Calu3 (cell line): ENCODE measurements at places on chromosomes 4 and X. TPM values are rescaled to one million over a fixed set of nuclear protein-coding genes. Genes with fewer than 3 reads are reported as not detected.

GRCh38 chr4:128862608-128863311 lies 53.3 kb downstream of the JADE1 start:
- peaks cover 36% of the 10 kb centered on the region for H3K36me3 ChIP-seq
- H3K4me1 ChIP-seq: no peaks in the 10 kb centered on the region
- H3K27ac ChIP-seq: no peak overlapping the region
- H3K27me3 ChIP-seq: no peaks in the 10 kb centered on the region
- no peak for DNase-seq

GPR119 gene
- not detected in 2 replicates for total RNA-seq

GRCh38 chr4:74543231-74543781 lies 98.4 kb downstream of the AREG start:
- H3K4me3 ChIP-seq: no peak overlapping the region
- no peak for DNase-seq
- no peaks in the 10 kb centered on the region for H3K27me3 ChIP-seq
- H3K36me3 ChIP-seq: peaks cover 23% of the 10 kb centered on the region

DNA sequence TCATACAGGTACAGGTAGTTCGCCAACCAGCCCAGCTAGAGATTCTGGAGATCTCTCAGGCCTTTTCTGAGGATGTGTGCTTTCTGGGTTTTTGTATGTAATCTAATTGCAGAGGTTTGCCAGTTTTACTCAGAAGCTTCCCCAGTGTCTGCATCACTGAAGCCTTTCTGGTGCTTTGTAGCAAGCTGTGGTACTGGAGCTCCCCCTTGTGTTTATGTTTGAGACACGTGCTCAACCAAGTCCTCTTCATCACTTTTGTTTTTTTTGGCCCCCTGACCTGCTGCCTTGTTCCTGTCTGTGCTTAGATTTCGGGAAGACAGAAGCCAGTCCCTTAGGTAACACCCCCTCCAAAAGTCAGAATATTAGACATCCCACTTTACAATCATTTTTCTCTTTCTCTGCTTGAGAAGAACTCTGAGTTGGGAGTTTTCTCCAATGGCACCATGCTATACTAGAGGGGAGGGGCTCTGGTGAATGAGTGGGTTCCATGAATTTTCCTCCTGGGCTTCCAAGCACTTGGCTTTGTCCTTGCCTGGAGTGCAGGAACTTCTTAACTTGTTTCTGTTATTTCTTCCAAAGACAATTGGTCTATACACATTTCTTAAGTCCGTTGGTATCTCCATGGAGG lies 128.4 kb upstream of the TBC1D9 start:
- no peaks in the 10 kb centered on the region for H3K36me3 ChIP-seq
- H3K27me3 ChIP-seq: peaks cover 17% of the 10 kb centered on the region
- H3K4me3 ChIP-seq: no peak overlapping the region
- no peaks in the 10 kb centered on the region for H3K4me1 ChIP-seq

UGT2B11 gene
- total RNA-seq: not detected in 2 replicates

DNA sequence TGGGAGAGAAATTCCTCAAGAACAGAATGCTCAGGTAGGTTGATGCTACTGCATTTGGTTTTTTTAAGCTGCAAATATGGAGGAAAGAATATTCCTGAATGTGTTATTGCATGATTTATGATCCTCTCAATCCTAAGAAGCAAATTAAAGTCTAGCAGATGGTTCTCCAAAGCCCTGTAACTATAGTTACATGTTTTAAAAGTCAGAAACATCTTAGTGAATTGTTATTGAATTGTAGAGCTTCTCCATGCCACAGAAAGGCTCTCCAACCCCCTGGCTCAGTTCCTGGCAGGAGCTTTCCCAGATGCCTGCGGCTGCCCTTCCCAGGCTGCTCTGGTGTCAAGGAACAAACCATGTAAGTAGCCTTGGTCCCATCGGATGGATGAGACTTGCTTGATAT lies 227.8 kb upstream of the GATB start:
- H3K36me3 ChIP-seq: no peaks in the 10 kb centered on the region
- peaks cover 17% of the 10 kb centered on the region for H3K27me3 ChIP-seq
- no peak overlapping the region for H3K27ac ChIP-seq
- H3K4me1 ChIP-seq: no peaks in the 10 kb centered on the region
- H3K4me3 ChIP-seq: no peak overlapping the region
- DNase-seq: no peak

CXorf65 gene
- not detected in 2 replicates for total RNA-seq

- no peaks in the 10 kb centered on the region for H3K27me3 ChIP-seq
- H3K4me3 ChIP-seq: no peak overlapping the region
- no peaks in the 10 kb centered on the region for H3K36me3 ChIP-seq
Measured at GRCh38 chr4:147535124-147535523, 54.2 kb downstream of the EDNRA start.

DNA sequence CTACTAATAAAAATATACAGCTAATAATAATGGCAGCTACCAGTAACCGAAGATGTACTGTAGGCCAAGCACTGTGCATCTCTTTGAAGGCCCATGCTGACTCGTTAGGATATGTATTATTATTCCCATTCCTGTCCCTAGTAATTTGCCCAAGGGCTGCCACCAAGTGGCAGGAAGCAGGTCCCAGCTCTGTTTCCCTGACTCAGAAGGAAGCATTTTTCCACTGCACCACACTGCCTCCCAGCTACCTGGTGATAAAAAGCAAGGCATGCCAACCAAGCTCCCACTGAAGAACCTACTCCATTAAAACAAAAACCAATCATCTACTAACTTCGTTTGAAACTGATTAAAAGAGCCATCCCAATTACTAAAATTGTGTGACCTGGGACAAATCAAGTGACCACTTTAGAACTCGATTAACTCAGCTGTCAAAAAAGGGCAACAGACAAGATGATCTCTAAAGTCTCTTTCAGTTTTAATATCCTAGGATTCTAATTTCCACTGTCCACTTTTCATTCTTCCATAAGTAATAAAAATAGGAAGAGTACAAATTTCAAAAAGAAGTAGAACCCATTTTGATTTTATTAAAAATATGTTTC lies 24.3 kb upstream of the PGM2 start:
- H3K27ac ChIP-seq: no peak overlapping the region
- peak; percentile 70 for DNase-seq
- no peaks in the 10 kb centered on the region for H3K36me3 ChIP-seq
- H3K4me1 ChIP-seq: peaks cover 6% of the 10 kb centered on the region
- no peak overlapping the region for H3K4me3 ChIP-seq

- no peak overlapping the region for H3K4me3 ChIP-seq
- H3K27ac ChIP-seq: no peak overlapping the region
- H3K27me3 ChIP-seq: no peaks in the 10 kb centered on the region
- no peaks in the 10 kb centered on the region for H3K4me1 ChIP-seq
Measured at GRCh38 chr4:160514126-160514525, 1411.2 kb downstream of the RAPGEF2 start.

- H3K27me3 ChIP-seq: no peaks in the 10 kb centered on the region
- H3K36me3 ChIP-seq: no peaks in the 10 kb centered on the region
- no peaks in the 10 kb centered on the region for H3K4me1 ChIP-seq
- H3K4me3 ChIP-seq: no peak overlapping the region
- no peak overlapping the region for H3K27ac ChIP-seq
Measured at GRCh38 chrX:133215747-133216146, 2.4 kb downstream of the TFDP3 start.

DNA sequence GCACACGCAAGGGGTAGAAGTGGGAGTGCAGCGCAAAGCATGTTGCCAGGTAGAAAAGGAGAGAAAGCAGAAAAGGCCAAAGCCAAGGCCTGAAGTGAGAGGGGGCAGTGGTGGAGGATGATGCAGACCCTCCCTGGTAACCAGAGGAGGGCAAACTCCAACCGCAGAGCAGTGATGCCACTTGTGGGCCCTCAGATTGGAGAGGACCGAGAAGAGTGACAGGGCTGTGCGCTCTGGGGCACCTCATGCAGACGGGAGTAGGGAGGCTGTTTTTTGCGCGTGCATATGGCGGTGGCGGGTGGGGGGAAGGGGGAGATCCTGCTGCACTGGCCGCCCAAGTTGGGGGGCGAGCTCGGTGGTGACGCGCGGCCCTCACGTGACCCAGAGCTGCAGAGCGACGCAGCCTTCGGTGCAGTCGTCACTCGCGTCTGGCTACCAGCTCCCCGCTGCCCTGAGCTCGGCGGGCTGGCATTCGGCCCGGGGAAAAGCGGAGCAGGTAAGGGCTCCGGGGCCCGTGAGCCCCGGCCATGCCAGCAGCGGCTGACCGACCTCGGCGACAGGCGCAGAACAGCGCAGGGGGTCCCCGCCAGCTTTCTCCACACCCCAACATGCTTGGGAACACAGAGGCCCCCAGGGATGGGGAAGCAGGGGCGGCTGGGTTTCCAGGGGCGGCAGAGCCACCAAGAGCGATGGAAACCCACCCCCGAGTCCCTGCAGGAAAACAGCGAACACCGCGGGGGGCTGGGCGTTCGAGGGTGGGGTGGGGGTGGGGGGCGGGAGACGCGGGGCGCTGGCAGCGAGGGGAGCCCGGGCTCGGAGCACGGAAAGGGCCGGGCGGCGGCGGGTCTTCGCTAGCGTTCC lies at the start of gene BEX3:
Gene BEX3 (plus strand): TSS at position 421 of the 861 bp plus-strand sequence. CDS start 984 bp downstream, outside the sequence.
- DNase-seq: peak; percentile 54
- no peaks in the 10 kb centered on the region for H3K27me3 ChIP-seq
- peaks cover 8% of the 10 kb centered on the region for H3K4me1 ChIP-seq
- H3K36me3 ChIP-seq: peaks cover 20% of the 10 kb centered on the region
- H3K27ac ChIP-seq: peak within 1 kb of the TSS; percentile 84
- peak within 1 kb of the TSS; percentile 81 for H3K4me3 ChIP-seq

DNA sequence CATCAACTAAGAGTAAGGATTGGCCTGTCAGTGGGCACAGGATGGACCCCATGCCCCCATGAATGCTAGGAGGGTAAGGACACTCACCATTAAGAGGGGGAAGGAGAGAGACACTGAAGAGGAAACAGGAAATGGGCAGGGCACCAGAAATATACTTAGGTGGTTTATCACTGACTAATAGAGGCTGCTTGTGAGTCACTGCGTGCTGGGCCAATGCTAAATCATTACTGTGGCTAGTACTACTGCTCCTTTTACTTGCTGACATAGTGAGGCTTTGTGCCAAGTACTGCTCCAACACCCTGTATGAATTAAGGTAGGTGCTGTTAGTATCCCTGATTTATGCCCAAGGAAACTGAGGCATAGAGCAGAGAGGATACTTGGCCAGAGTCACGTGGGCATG lies 130.4 kb upstream of the FRMPD4 start:
- no peak overlapping the region for H3K4me3 ChIP-seq
- no peaks in the 10 kb centered on the region for H3K27me3 ChIP-seq
- peaks cover 49% of the 10 kb centered on the region for H3K4me1 ChIP-seq
- DNase-seq: peak; percentile 56

- H3K27me3 ChIP-seq: no peaks in the 10 kb centered on the region
- H3K4me1 ChIP-seq: peaks cover 16% of the 10 kb centered on the region
- H3K27ac ChIP-seq: no peak overlapping the region
- H3K36me3 ChIP-seq: peaks cover 26% of the 10 kb centered on the region
- peak overlapping the region; percentile 94 for H3K4me3 ChIP-seq
Measured at GRCh38 chr4:8427262-8427661, 13.3 kb downstream of the ACOX3 start.

DNA sequence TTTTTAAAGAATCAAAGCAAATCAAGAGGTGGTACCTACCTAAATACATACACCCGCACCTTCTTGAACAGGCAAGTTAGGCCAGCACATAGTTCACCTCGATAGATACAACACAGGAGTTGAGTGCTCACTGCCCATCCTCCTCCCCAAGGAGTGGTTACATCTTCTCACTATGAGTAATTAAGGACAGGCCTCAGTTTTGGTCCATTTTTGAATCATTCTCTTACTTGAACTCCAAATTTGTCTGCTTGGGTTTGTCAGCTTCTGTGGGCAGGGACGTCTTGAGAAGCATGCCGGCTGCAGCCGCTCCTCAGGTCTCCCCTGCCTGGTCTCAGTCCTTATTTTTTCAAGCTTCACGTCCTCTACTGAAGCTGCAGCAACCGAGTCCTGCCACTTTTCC lies 190.6 kb upstream of the RBPJ start:
- H3K36me3 ChIP-seq: no peaks in the 10 kb centered on the region
- peaks cover 3% of the 10 kb centered on the region for H3K27me3 ChIP-seq
- H3K4me1 ChIP-seq: peaks cover 11% of the 10 kb centered on the region
- H3K4me3 ChIP-seq: no peak overlapping the region
- no peak overlapping the region for H3K27ac ChIP-seq
- no peak for DNase-seq

C4orf51 gene
- total RNA-seq: not detected in 2 replicates

GRCh38 chr4:101711590-101712260 lies 78.8 kb upstream of the BANK1 start:
- no peak overlapping the region for H3K27ac ChIP-seq
- H3K36me3 ChIP-seq: no peaks in the 10 kb centered on the region
- no peak for DNase-seq
- H3K4me1 ChIP-seq: peaks cover 15% of the 10 kb centered on the region
- no peak overlapping the region for H3K4me3 ChIP-seq

TRIM61 gene
- 0.39 and 0.45 TPM in 2 replicates for total RNA-seq

DNA sequence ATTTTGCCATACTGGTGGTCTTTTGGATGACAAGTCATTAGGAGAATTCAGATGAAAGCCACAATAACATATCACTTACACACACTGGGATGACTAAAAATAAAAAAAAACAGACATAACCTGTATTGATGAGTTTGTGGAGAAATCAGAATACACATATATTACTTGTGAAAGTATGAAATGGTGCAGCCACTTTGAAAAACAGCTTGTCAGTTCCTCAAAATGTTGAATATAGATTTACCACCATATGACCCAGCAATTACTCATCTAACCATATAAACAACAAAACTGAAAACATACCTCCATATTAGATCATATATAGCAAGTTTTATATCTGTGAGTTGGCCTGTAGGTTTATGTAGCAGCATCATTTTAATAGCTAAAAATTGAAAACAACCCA lies 608.7 kb downstream of the TLL1 start:
- no peak overlapping the region for H3K27ac ChIP-seq
- no peak overlapping the region for H3K4me3 ChIP-seq
- no peaks in the 10 kb centered on the region for H3K4me1 ChIP-seq
- H3K27me3 ChIP-seq: no peaks in the 10 kb centered on the region
- DNase-seq: no peak

- DNase-seq: peak; percentile 12
- no peak overlapping the region for H3K27ac ChIP-seq
- peaks cover 11% of the 10 kb centered on the region for H3K4me1 ChIP-seq
- H3K36me3 ChIP-seq: peaks cover 31% of the 10 kb centered on the region
Measured at GRCh38 chrX:150983521-150984168, 510 bp downstream of the HMGB3 start.

SSX1 gene
- total RNA-seq: not detected in 2 replicates

DNA sequence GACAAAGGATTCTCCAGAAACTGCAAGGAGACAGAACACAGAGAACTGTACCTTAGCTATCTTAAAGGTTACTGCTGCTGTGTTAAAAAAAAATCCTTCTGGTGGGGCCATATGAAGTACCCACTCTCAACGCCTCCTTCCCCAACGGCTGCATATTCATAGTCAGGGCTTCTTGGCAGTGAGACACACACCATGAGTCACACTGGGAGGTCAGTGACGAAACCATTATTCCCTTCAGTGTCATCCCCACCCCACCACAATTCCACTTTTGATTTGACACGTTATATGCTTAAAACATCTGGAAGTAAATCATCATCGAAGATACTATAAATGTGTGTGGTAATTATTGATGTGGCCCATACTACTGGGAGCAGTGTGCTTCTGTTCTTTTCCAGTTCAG lies 271.5 kb downstream of the LDB2 start:
- DNase-seq: no peak
- no peaks in the 10 kb centered on the region for H3K4me1 ChIP-seq
- H3K4me3 ChIP-seq: no peak overlapping the region
- H3K27me3 ChIP-seq: peaks cover 12% of the 10 kb centered on the region
- no peak overlapping the region for H3K27ac ChIP-seq

FAM149A gene
- total RNA-seq: 36.3 and 45.5 TPM in 2 replicates

ENAM gene
- total RNA-seq: 0.26 and 1.0 TPM in 2 replicates

- no peaks in the 10 kb centered on the region for H3K36me3 ChIP-seq
- H3K27ac ChIP-seq: no peak overlapping the region
- no peaks in the 10 kb centered on the region for H3K27me3 ChIP-seq
- peaks cover 8% of the 10 kb centered on the region for H3K4me1 ChIP-seq
- H3K4me3 ChIP-seq: no peak overlapping the region
Measured at GRCh38 chr4:185702147-185702663, 109.8 kb downstream of the SORBS2 start.

GRCh38 chrX:39248330-39248729 lies 447.1 kb downstream of the MID1IP1 start:
- H3K36me3 ChIP-seq: no peaks in the 10 kb centered on the region
- DNase-seq: no peak
